ENCODE measurements at places on chromosomes 1 and 21.

GRCh38 chr1:247373721-247374141 is 42.1 kb upstream of the ZNF496 start:
- DNase-seq = peak; percentile 34

- DNase-seq = no peak
These were observed 7.2 kb downstream of the AGMAT start for GRCh38 chr1:15577691-15578090.

GRCh38 chr1:10682449-10683309 is 113.8 kb downstream of the CASZ1 start:
- no peak for DNase-seq

DNA sequence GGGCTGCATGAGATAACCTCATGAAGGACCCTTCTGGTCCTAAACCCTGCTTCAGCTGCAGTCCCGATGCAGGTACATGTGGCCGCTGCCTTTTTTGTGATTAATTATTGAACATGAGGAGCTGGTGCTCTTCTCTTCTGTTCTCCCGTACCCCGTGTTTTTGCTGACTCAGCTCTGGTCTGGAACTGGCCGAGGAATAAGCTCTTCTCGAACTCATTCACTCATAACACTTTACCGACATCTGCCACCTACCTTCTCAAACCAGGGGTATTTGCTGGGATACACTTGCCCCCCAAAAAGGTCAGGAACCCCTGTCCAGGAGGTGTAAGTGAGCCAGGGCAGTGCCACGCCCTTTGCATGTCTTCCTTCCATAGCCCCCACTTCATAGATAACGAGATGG is 31.8 kb downstream of the KCNQ4 start:
- no peak for DNase-seq

DNA sequence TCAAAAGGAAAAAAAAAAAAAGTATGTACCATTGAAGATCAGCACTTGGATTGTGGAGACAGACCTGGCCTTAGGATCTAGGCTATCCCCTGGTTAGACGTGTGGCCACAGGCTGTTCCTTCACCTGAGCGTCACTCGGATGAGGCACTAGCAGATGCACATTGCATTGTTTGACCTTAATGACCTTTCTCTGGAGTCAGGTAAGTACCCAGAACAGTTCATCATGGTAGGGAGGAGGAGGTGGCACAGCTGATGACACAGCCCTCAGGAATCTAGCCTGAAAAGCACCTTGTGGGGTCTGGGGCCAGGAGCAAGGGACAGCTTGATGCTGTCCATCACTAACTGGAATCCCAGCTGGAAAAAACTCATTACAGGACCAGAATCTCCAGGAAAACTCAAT is 21.2 kb downstream of the NECAP2 start:
- no peak for DNase-seq

DNA sequence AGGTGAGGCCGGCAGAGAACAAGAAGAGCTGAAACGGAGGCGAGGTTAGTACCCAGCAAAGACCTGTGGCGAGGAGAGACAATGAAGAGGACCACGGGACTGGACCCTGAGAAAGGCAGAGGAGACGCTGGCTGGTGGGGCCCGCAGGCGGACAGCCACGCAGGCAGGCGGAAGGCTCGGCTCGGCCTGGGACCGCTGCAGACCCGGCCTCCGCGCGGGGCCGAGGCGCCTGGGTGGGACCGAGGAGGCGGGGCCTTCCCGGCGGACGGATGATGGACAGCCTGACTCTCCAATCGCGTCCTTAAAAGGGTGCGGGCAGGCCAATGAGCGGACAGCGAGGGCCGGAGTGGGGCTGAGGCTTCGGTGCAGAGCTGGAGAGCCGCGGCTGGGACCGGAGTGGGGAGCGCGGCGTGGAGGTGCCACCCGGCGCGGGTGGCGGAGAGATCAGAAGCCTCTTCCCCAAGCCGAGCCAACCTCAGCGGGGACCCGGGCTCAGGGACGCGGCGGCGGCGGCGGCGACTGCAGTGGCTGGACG is at the start of gene MPZL1:
Gene MPZL1, plus strand, starts transcription at position 366 of the 535 bp plus-strand sequence. CDS start 170 bp downstream, outside the sequence.
- DNase-seq = peak; percentile 88

- peak; percentile 40 for DNase-seq
These were observed 8.3 kb downstream of the SHISA4 start for GRCh38 chr1:201896951-201897391.

- no peak for DNase-seq
These were observed 607.5 kb upstream of the BRINP3 start for GRCh38 chr1:191085121-191085520.

- no peak for DNase-seq
These were observed 32.8 kb downstream of the ZC3H11B start for GRCh38 chr1:219580009-219580676.

- no peak for DNase-seq
These were observed 8.3 kb downstream of the BARHL2 start for GRCh38 chr1:90708826-90709225.

GRCh38 chr1:31795096-31795675 is 20.6 kb downstream of the SPOCD1 start:
- no peak for DNase-seq

GRCh38 chr21:31874812-31875212 is 2.0 kb downstream of the HUNK start:
- peak; percentile 62 for DNase-seq

- peak; percentile 95 for DNase-seq
These were observed 7.1 kb downstream of the PHLDA3 start for GRCh38 chr1:201461645-201462441.

DNA sequence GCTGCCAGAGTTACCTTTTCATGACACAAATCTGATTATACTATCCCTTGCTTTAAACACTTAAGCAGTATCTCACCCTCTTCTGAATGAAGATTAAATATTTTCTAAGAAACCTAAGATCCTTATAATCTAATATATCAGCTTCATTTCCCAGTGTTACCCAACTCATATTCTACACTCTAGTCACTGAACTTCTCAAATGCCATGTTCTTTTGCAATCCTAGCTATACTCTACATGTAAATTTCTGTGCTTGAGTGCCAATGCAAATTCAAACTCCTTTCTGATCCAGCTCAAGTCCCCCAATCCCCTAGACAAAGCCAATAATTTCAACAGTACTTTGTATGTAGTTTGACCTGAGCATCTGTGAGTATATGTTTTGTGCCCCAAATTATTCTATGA is 293.9 kb downstream of the SDCCAG8 start:
- DNase-seq = no peak

- DNase-seq = no peak
These were observed 65.6 kb downstream of the OPTC start for GRCh38 chr1:203559523-203559922.

- DNase-seq = no peak
These were observed 292.7 kb downstream of the SDCCAG8 start for GRCh38 chr1:243548516-243548915.

DNA sequence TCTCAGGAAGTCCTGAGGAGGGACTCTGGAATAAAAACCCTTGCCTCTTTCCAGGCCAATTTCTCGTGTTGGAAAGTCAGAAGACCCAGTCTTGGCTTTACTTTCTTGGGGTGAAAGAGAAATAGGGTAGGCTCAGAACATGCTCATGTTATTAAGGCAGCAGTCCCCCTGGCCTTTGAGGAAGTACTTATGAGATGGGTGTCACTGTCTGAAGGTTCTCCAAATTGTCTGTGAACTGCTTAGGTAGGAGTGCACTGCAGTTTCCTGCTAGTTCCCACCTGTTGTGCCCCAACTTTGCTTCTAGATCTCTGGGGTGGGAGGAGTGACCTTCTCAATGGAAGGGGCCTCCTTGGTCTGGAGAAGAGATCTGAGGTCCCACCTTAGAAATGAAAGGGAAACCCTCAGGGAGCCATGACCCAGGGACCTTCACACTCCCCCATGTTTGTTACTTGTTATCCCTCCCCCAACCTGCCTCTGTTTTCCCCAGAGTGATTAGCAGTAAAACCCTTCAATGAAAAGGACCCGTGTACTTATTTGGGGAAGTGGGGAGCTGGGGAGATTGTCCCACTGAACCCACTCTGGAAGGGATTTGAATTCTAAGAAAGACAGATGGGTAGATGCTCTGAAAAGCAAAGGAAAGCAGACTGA is 5.7 kb downstream of the ZNF691 start:
- DNase-seq = no peak

GRCh38 chr1:34753163-34753562 is 1.7 kb upstream of the GJB5 start:
- no peak for DNase-seq

DNA sequence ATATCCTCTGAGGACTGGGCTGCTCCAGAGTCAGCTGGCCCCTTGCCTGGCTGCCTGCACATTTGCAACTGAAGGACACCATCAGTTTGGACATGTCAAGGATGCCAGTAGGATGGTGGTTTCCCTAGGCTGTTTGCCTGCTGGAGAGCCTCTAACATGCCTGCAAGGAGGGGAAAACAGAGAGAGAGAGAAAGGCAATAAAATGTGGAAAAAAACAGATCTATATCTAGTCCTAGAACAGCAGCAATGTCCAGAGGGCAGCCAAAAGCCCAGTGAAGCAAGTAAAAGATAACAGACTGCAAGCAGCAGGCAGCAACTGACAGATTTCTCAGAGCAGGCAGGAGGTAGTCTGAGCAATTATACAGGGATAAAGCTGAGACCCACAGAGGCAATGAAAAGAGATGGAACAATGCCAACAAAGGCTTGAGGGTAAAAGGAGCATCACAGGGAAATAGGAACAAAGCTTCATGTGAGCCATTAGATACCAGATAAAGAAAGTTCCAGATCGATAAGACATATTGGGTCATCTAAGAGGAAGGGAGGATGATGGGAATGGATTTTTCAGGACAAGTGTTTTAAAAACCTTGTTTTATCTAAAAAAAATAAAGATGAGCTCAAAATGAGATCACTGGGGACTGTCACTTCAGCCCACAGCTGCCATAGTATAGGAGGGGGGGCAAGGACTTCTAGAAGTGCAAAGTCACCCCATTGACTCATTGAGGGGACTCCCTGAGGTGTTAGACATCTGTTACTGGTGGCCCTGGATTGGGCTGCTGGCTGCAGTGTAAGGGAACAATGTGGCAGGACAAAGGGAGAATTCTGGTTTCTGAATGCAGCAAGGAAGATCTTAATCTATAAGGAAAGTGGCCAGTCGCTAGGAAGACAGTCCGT is 38.6 kb upstream of the GADD45A start:
- no peak for DNase-seq

GRCh38 chr1:243783714-243784113 is 66.3 kb downstream of the AKT3 start:
- DNase-seq = no peak

DNA sequence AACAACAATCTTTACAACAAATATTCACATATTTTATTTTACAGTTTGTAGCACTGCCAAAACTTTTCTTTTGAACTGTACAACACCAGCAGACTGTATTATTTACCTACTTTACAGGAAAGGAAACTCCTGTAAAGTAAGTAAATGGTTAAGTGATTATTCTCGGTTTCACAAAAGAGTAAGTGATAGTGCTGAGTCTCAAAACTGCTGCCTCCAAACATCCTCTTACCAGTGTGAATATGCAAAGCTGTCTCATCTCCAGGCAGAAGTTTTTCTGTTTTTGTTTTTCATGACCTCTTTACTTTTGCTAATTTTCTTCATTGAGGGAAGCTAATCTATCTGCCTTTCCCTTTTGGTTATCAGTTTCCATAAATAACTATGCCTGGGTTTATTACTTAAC is 286.7 kb downstream of the SRGAP2C start:
- no peak for DNase-seq

DNA sequence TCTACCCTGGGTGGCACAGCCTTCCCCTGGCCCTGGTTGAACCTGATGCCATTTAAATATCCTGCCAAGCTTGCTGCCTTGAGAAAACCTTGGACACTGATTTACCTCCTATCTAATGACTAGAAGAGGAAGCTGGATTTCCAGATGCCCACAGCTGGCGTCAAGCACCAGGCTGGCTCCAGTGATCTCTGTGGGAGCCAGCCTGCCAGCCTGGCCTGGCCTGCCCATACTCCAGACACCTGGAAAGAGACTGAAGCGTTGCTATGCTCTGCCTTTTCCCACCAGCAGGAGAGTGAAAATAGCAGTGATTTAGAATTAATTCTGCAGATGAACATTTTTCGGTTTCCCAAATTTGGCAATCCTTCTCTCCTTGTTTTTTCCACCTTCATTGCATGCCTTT is 11.5 kb upstream of the EIF4G3 start:
- no peak for DNase-seq

DNA sequence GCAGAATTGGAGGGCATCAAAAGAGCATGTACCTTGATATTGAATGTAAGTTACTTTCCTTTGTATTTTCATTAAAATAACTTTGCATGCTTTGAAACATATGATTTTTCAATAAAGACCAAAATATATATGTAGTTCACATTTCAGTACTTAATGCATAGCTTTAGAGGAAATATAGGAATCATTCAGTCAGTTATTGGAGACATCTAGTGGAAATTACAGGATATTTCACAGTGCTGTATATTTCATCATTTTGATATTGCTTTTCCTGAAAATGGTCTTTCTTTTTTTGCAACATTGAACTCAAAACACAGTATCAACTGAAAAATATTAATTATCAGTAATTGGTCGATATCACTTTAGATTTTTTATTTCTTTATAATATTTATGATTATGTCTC is 375.8 kb downstream of the NCAM2 start:
- peak; percentile 16 for DNase-seq

DNA sequence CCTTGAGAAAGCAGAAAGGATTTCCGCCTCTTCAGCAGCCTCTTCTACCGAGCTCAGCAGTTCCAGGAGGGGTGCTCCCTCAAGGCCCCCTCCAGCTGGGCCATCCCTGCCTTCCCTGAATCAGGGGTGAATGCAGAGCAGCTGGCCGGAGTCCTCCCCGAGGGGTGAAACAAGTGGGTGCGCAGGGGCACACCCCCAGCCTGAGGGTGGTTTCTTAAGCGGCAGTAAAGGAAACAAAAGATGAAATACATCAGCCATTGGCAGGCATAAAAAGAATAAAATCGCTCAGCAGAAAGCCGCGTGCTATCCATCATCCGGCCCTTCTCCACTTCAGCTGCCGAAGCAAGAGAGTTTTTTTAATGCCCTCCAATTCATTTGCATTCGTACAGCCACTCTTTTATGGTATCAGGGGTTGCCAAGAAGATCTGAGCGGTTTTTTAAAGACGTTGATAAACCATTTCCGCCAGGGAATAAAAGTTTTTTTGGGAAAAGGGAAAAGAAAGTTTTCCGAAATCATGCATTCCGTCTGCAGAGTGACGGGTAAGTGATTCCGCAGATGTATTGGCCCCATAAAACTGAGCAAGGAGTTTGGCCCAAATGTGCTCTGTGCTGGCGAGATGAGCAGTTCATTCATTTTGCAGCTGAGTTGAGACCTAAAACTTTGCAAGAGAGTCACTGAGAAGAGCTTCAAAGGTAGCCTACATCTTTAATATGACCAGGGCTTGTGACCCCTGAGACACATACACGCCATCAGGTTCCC is 73.7 kb upstream of the ZC3H12A start:
- DNase-seq = no peak

DNA sequence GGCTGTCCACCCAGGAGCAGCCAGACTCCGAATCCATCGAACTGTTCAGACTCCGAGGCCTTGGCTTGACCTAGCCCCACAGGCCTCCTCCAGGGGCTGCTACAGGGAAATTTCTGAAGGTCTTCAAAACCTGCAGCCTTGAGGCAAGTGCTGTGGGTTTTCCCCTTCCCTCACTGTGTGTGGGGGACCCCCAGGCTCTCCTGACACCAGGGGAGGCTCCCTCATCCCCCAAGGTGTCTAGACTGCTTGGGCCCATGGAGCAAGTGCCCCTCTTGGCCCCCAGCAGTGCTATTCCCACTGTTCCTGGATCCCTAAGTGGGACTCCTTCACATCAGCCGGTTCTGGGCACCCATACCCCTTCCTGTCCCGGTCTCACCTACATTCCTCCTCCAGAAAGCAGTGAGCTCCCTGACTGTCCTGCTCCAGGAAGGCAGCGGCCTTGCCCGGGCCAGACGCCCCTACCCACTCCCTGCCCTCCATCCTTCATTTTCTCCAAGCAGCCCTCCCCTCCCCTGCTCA is 814 bp downstream of the PAQR7 start:
- DNase-seq = no peak

All from SW480 (cell line).